ENCODE measurements at places on chromosomes 1 and 21.

GRCh38 chr1:1620433-1621139, 5.3 kb downstream of the MIB2 start:
- no peak for DNase-seq

DNA sequence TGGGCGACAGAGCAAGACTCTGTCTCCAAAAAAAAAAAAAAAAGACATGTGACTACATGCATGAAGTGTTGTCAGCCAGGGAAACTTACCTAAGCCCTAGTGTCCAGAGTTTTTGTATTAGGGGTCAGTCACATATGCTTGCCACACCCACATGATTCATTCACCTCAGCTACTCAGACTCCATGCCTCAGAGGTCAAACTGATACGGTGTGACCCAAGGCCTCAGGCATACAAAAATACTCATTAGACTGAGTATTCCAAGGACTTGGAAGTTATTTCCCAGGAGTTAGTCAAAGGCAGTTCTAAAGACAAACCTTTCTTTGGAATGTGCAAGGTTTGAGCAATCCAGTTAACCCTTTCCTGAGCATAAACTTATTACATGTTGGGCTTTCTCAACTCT, 6.3 kb upstream of the TRIM33 start:
- DNase-seq = no peak

DNA sequence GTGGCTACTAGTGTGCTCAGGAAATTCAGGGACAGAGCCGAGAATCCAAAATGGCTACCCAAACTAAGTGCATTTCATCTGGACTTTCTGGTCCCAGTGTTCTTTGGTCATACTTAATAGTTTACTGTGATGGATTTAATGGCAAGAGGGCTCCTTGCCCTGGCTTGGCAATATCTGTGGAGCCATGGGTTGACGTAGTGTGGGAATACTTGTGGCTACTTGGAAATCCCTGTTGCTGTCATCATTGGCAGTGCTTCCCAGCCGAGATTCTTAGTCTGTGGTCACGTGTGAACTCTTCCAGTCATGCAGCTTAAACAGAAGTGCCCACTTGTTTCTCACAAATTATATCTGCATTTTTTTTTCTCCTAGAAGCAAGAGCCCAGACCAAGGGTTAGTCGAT, 198.9 kb downstream of the HS2ST1 start:
- no peak for DNase-seq

DNA sequence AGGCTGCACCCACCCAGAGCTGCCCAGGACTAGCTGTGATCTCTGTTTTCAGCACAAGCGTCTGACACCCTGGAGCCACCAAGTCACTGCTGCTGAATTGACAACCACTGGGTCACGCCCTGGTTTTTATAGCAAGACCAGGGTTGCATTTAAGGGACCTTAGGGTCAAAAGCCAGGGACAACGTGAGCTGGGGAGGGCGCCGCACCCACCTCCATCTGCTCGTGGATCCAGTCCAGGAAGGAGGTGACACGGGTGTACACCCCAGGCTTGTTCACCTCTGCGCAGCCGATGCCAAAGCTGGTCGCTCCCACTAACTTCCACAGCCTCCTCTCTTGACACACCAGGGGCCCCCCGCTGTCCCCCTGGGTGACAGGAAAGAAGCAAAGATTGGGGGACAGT, 9.2 kb upstream of the TFF1 start:
- no peak for DNase-seq

DNA sequence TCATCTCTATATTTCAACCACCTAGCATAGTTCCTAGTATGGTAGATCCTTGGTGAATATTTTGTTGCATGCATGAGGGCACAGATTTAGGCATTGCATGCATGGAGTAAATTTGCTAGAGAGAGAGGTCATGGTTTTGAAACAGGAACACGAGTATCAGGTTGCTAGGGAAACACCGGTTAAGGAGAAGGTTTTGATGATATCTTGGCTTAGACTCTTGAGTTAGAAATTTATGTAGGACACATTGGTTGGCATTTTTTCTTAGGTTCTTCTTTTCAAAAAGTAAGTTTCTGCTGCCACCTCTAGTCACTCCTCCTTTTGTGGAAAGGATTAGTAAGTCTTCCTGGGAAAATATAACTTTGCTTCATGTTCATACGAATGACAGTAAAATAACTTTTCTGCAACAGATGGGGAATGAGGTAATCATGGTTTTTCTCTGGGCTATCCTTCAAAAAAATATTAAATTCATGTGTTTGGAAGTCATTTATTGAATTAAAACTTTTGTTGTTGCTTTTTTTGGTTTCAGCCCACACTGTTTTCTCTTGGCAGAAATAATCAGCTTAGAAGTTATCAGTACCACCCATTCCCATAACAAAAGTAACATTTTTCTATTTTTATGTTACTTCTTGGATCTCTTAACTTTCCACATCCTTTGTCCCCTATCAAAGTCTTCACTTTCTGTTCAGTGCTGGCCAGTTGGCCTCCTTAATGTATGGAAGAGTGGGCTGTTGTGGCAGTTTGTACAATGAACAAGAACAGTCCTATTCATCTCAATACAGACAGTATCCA, 97.3 kb downstream of the PLA2G4A start:
- no peak for DNase-seq

- peak; percentile 76 for DNase-seq
Observed at GRCh38 chr1:179599623-179600249, 8.1 kb downstream of the TDRD5 start.

- DNase-seq = no peak
Observed at GRCh38 chr1:225755671-225756319, 21.8 kb upstream of the SRP9 start.

DNA sequence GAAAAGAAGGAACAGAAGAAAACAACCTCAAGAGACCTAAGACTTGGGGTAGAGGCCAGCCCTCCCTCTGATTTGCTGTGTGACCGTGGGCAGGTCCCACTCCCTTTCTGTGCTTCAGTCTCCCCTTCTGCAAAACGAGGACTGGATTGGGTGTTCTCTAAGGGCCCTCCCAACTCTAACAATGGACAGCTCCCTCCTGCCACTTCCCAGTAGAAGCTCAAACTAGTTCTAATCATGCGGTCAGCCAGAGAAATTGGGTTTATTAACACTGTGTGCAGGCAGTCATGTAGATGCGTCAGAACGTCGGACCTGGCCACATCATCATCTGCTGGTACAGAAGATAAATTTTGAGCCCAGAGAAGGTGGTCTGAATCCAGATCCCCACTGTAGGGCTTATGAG, 1.6 kb upstream of the PADI4 start:
- no peak for DNase-seq

DNA sequence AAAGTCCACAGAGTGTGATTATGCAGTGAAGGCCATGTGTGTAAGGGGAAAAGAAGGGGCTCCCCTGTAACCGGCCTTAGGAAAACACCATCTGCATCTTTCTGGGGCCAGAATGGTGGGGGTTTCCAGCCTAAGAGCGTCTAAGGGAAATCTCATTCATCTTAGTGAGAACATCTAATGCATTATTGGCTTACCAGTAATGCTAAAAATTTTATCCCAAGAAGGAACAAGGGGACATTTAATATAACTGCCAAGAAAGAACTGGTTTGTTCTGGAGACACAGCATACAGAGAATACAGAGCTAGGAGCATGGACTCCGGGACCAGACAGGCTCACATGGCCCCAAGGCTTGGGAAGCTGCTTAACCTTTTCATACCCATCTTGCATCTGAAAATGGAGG, 58.3 kb upstream of the DSCAM start:
- no peak for DNase-seq

GRCh38 chr1:3577711-3578432, 33.4 kb downstream of the MEGF6 start:
- DNase-seq = no peak

GRCh38 chr1:70387507-70387906, 23.6 kb upstream of the CTH start:
- DNase-seq = no peak

DNA sequence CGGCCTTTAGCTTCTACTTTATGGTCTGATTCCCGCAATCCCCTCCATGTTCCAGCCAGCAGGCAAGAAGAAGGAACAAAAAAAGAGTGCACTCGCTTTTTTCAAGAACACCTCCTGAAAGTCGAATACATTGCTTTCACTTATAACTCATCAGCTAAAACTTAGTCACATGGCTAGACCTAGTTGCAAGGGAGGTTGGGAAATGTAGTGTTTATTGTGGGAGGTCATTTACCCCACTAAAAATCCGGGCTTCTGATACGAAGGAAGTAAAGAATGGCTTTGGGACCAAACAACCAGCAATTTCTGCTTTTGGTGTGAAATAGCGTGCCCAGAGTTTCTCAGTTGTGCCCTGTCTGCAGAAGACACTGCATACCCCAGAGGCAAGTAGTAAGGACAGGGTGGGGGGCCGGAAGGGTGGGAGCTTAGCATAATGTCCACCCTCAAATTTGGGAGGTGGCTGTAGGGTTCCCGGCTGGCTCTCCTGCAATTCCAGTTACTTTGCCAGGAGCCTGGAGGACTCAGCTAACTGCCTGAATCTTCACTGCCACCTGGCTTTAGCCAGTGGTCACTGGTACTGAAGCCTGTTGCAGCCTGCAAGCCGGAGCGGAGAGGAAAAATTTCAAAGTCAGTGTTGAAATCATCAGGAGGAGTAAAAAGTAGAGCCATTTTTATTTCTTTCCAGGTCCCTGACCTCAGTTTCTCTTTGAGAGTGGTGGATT, 57.7 kb upstream of the F3 start:
- DNase-seq = no peak

- no peak for DNase-seq
Observed at GRCh38 chr1:85153149-85153891, 47.5 kb downstream of the SYDE2 start.

DNA sequence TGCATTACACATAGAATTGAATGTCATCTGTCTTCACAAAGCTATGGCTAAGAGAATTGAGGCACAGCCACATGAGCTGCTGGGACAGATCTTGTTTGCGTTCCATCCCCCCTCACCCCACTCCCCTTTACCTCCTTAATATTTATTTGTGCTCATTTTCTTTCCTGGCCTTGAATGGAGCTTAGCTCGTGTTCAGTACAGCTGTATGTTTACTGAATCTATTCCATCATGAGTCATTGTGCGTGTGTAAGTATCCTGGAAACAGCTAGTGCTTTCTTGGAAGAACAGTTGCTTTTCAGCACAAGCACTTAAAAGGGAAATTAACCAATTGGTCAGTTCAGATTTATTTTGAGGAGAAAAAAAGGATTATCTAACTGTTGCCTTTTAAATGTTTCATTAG, 14.7 kb downstream of the PROX1 start:
- DNase-seq = no peak

DNA sequence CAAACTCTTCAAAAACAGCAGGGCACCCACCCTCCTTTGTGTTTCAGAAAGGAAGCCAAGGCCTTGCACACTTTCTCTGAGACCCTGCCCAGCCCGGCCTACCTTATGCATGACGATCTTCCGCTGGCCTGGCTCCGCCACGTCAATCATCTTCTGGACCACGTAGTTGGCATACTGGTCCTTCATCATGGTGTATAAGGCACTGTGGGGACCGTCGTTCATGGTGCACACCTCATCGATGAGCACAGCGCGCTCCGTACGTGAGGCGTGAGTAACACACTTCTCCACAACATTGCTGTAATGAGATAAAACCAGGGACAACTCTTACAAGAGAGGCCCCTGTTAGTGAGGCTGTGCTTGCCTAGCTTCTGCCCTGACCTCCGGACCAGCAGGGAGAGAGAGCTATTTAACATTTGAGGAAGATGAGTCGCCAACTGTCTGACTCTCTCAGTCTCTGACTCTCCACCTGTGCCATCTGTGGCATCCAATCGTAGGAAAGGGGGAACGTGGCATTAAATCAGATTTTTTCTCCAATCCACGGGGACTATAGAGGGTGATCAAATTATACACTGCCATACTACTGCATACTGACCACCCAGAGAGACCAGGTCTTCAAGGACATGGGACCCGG, 28.1 kb upstream of the SDC3 start:
- no peak for DNase-seq

- no peak for DNase-seq
Observed at GRCh38 chr1:106080608-106081325, 975.7 kb upstream of the PRMT6 start.

DNA sequence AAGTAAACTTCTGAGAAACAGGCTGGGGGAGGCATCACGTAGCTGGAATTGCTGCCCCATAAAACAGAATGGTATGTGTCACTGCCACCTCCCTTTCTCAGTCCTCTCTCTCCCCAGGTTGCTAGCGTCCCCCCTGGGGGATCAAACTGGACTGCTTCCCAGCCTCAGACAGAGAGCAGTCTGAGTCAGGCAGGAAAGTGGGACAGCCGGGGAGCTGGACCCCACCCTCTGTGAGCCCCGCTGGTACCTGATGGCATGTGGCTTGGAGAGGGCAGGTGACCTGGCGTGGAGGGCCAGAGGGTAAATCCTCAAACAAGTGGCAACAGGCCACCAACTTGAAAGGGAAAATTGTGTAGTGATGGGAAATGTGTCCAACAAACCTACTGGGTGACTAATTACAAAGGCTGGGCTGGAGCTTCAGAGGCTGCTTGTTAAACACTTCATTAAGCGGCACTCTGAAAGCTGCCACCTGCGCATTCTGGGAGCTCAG, 1.0 kb upstream of the SFN start:
- no peak for DNase-seq

DNA sequence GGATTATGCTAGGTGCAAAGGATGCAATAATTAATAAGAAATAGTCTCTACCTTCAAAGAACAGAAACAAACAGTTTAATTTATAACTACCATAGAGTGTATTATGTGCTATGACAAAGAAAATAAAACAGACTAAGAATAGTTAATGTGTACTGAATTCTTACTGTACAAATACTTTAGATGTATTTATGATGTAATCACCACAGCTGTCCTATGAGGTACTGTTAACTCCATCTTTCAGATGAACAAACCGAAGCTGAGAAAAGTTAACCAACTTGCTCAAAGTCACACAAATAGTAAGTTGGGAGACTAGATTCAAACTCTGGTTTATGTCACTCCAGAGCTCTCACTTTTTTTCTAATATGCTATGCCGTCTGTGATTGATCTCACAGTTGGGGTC, 77.0 kb upstream of the FGGY start:
- DNase-seq = no peak

GRCh38 chr1:60402816-60403215, 329.2 kb upstream of the C1orf87 start:
- DNase-seq = no peak

DNA sequence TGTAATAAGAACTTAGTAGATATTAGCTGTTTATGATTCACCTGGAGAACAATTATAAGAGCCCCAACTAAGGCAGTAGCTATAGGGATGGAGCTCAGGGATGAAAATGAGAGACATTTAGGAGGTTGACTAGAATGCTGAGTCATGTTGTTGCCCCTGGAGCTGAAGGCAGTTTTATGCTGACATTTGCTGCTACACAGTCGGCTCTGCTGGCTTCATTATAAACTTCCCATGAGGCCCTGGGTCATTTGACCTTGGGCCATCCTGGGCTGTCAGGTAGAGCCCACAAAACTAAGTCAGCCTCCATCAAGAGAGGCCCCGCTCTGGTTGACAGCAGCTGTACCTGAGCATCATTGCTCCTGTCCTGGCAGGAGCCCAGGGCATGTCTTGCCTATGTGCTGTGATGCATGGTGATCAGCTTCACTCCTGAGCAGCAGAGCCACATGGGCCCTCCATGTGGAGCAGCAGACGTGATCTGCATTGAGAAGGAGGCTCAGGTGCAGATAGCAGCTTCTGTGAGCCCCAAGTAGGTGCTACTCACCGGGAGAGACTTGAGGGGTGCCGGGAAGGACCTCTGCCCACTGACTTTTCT, 112.4 kb downstream of the TBX19 start:
- no peak for DNase-seq
